ENCODE measurements at places on chromosomes 2 and 18. TPM values are rescaled to one million over a fixed set of nuclear protein-coding genes. Genes with fewer than 3 reads are reported as not detected.

- DNase-seq, result peak; percentile 91
Observed at GRCh38 chr2:240586919-240587800, 626 bp downstream of the CAPN10 start.

GRCh38 chr18:47552783-47553182 lies 301.3 kb upstream of the SKOR2 start:
- no peak for DNase-seq

GRCh38 chr18:31203096-31203793 lies 40.6 kb upstream of the DSC1 start:
- DNase-seq, result no peak

- DNase-seq, result no peak
Observed at GRCh38 chr2:57370882-57371585, 675.6 kb upstream of the VRK2 start.

DNA sequence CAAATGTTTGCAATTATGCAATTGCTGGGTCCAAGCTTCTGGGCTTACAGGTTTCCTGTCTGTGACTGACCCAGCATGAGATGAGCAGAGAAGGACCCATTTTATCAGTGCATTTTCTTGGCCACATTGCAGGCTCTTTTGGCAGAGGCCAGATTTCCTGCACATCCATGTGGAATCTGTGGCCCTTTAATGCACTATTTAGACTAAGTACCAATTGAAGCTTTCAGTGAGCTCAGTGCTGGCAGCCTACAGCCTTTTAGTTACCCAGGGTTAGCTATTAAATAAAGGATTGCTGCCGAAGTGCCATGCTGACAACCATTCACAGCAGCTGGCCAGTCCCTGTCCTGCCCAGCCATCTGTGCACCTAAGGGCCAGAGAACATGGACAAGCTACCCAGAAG lies 165.0 kb downstream of the ANKRD30B start:
- peak; percentile 20 for DNase-seq

GRCh38 chr2:178513876-178514275 lies 33.6 kb downstream of the PLEKHA3 start:
- DNase-seq, result no peak

DNA sequence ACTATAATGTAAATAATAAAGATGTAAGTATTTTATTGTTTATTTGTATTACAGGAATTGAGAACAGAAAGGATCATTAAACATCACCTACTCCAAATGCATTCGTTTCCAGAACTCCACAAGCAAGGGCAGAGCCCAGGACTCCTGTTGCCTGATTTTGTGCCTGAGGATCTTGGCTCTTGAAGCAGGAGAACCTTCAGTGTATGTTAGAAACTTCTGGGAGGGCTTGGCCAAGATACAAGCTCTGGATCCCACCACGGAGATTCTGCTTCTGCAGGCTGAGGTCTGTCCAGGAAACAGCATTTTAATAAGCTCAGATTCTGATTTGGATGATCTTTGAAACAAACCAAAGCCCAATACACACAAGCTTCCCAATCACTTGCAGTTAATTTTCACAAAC lies 142.4 kb upstream of the SOX11 start:
- DNase-seq, result no peak

DNA sequence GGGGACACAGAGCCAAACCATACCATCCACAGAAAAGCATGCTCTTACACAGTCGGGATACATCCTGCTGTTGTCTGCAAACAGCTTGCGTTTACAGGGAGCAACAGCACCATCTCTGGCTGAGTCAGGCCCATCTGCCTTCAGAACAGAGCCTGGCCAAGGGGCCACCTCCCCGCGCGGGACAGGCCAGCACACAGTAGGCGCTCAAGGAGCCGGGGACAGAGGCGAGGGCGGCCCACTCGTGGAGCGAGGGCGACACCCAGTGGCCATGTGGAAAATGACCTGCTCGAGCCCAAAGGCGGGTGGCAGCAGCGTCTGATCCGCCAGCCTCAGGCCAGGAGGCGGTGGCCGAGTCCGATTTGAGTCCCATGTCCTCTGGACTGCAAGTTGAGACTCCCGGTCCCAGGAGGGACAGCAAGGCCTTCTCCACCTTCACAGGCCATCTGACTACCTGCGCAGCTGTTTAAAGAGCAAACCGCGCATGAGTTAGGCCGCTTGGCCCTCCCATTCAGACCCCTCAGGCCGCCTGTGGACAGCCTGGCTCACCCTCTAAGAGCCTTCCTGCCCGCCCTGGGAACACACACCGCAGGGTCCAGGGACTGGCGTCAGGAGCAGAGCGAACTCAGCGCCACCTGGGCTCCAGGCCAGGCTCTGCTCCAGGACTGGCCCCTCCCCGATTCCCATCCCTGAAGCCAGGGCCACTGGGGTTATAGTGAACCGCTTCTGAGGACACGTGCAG lies 38.3 kb downstream of the TTC32 start:
- peak; percentile 91 for DNase-seq

- no peak for DNase-seq
Observed at GRCh38 chr2:188292348-188293239, 920 bp downstream of the GULP1 start.

GRCh38 chr2:26934985-26935384 lies 35.5 kb upstream of the MAPRE3 start:
- DNase-seq, result no peak

DNA sequence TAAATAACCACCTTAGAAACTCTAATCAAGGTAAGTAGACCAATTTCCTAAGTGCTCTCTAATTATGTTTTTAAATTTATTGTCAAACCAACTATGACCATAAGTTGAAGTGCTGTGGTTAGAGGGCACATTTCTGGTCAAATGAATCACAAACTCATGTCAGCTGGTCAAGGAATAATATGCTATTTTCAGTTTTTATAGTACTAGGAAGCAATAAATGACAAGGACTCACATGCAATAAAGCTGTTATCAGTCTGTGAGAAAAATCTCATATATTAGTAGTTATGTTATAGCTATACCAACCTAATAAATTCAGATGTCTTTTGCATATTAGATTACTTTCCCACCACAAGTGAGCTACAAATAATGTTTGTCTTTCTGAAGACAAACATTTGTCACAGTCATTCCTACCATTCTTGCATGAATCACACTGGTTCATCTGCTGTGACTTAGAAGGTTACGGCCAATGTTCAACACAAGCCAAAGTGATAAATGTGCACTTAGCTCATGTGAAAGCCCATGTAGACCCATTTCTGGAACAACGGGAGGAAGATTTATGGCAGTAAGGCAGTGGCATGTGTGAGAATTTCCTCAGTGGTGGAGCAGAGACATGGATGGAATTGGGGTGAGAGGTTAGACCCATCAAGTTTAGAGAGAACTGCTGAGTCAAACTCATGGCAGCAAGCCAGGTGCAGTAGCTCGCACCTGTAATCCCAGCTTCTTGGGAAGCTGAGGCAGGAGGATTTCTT lies 27.4 kb upstream of the CCNYL1 start:
- no peak for DNase-seq

- no peak for DNase-seq
Observed at GRCh38 chr2:120875431-120875830, 139.8 kb downstream of the GLI2 start.

- no peak for DNase-seq
Observed at GRCh38 chr18:8794156-8794933, 89.0 kb downstream of the MTCL1 start.

- no peak for DNase-seq
Observed at GRCh38 chr18:34875150-34875549, 165.1 kb downstream of the DTNA start.

DNA sequence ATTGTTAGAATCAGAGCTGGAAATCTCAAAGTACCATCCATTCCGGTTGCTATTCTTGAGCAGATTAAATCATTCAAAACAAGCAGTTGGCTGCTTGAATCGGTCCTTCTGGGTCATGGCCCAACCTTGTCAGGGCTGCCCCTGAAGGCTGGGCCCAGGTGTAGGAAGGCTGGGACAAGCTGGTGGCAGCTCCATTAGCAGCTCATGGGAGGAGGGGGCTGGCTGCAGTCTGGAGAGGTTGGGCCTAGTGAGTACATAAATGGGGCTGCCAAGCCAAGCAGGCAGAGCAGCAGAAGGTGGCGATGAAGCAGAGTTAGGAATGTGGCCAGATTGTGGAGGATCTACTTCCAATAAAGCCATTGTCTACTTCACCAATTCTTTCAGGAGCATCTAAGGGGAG lies 81.4 kb downstream of the ADCYAP1 start:
- DNase-seq, result no peak

DNA sequence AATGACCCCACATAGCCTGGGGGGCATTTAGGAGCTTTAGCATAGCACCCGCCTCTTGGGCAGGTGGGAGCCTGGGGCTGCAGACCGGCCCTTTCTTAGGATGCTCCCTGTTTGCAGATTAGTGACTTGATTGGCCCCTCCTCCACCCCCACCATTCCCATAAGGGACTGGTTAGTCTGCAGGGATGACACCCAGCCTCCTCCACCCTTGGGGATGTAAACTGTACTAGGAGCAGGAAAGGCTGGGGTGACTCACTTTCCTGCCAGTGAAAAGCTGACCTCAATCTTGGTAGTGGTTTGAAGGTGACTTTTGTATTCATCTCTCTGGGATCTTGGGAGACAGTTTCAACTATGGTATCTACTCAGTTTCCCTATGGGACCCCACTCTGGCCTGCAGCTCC lies 24.2 kb downstream of the CTIF start:
- DNase-seq, result no peak

DNA sequence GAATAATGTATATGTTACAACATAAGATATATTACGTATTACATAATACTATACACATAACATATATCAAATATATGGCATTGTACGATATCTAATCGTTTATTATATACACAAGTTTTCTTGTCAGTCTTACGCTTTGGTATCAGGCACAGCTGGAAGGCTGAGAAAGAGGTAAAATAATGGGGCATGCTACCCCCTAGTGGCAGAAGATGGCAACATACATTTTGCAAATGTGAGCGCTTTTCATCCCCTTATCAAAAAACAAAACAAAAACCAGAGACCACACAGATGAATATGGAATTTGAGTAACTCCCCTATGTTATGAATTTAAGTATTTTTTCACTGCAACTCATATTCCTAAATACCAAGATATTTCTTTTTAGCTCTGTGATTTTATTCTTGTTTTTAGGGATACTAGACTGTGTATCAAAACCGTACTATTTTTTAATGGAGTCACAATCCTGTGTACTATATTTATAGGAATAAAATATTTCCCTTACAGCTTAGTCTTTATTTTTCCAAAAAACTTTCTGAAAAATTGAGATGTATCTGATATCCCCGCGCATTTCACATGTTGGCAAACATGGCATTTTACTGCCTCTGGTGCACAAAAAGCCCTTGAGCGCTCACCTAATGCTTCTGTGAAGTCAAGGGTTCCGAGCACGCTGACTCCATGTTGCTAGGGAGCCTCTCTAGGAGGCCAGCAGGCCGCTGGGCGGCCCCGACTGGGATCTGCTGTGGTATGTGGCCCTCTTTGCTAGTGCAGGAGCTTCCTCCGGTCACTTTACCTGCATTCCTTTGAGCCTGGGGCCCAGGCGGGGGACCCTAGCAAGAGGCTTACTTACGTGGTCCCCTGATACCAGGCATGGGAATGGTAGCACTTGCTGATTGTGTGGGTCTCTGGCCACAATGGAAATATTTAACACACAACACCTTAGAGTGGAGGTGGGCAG lies 62.5 kb downstream of the SLC4A3 start:
- DNase-seq, result peak; percentile 83

- DNase-seq, result no peak
Observed at GRCh38 chr18:32264401-32264800, 74.6 kb downstream of the MEP1B start.

- no peak for DNase-seq
Observed at GRCh38 chr2:158931572-158931971, 36.9 kb upstream of the TANC1 start.

DNA sequence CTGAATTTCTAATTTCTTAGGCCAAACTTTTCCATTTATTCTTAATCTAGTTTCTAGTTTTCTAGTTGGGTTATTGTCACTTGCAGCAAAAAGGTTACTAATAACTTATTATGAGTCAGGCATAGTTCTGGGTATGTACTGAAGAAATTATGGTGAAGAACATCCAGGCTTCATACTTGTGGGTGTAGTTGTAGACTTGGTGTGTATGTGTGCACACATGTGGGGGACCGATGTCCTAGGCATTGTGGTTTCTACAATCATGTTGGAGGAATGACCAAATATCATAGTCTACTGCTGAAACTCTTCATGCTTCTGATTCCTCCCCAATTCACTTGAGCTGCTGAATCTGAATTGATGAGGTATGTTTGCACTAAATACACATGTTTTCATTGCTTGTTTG lies 141.2 kb downstream of the PMAIP1 start:
- DNase-seq, result no peak

- no peak for DNase-seq
Observed at GRCh38 chr18:10449396-10449795, 5.0 kb upstream of the APCDD1 start.

DNA sequence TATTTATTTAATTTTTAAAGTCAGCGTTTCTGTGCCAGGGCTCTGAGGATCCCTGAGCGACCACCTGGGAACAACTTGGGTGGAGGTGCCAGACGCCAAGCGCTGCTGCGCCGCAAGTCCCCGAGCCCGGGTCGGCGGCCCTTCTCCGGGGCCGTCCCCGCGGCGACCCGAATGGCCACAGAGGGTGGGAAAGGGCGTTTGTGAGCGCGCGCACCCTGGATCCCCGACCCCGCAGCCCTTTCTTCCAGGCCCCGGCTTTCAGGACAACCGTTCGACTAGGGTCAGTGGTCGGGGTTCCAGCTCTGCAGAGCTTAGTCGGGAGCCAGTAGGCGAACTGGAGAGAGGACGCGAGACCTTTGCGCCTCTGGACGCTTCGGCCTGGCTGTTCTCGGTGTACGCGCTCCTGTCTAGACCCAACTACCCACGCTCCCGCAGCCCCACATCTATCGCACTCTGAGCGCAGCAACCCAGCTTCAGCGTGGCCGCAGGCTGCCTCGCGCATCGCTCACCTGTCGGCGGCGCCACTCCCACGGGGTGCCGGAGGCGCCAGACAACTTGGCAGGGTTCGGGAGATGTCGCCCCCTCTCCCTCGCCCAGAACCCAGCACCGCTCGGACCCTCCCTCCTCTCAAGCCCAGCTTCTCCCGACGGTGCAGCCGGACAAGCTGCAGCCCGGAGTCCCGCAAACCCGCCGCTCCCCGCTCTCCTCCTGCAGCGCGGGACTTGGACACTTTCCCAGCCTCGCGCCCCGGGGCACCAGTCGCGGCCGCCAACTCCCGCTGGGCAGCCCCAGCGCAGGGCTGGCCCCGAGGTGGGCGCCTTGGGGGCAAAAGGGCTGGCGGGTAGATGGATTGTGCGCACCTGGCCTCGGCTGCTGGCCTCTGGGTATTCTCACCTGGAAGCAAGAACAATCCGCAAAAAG lies 758 bp downstream of the LYPD1 start:
- DNase-seq, result no peak

GRCh38 chr2:210158236-210158635 lies 13.0 kb downstream of the KANSL1L start:
- no peak for DNase-seq

GRCh38 chr2:144583741-144584453 lies 64.0 kb upstream of the ZEB2 start:
- no peak for DNase-seq

Gene SCN3A
- total RNA-seq, result not detected

Gene HOXD11
- total RNA-seq, result not detected

Gene ST6GAL2
- total RNA-seq, result not detected

Gene UNC80
- not detected for total RNA-seq

Gene DAPL1
- not detected for total RNA-seq

Gene IL1R2
- total RNA-seq, result 1.6 TPM

Gene RRM2
- 378 TPM for total RNA-seq

Gene BOLL
- total RNA-seq, result not detected

Gene CDH2
- 0.07 TPM for total RNA-seq

Gene GRB14
- not detected for total RNA-seq

Gene PRKAG3
- total RNA-seq, result not detected

Gene CNTNAP5
- not detected for total RNA-seq

Gene ALPI
- total RNA-seq, result not detected
